Astrocyte of the spinal cord (primary cell): ENCODE measurements at places on chromosomes 5 and 9.

DNA sequence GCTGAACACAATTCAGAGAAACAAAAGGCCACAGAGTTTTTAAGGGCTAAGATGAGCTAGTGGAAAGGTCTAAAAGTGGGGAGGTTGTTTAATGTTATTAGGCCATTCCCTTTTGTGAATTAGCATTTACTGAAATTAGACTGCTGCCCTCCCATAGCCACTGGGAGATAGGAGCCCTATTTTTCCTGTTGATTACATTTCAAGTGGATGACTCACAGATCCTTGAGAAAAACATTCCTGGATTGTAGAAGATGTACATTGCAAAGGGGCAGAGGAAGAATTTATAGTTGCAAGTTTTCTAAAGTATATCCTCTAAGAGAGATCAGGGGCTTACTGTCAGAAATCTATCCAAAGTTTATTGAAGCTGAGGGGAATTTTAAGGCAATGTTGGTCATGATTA is 367.1 kb upstream of the IZUMO3 start:
- DNase-seq, result peak; percentile 1

DNA sequence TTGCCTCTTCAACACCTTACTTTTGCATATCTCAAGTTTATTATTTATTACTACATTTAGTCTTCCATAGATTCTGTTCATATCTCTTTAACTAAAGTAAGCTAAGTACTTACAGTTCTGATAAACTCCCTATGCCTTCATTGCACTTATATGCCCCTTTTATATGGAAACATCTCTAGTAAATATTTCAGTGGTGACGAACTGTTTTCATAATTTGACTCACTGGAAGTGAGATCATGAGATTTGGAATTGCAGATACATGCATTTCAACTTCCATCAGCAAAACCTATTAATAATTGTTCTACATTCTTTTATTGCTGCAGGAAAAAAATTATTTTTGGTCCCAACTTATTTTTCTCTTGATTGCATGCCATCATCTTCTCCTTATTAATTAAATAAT is 263.5 kb downstream of the CD180 start:
- DNase-seq, result peak; percentile 70

DNA sequence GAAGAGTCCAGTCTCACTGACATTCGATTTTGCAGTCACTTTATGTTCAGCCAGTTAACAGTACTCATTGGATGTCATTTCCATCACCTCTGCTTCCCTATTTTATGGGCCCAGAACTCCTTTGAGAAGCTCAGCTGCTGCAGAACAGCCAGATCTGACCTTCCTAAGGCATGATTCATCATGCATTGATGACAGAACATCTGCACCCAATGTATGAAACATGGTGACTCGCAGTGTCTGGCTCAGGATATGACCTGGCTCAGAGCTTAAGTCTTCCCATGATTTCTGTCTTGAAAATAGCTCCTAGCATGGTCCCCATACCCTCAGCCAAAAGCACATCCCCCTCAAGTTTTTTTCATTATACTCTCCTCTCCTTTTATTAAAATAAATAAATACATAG is 92.6 kb upstream of the TRIM32 start:
- peak; percentile 60 for DNase-seq

GRCh38 chr5:171478946-171479775 is 59.7 kb downstream of the FGF18 start:
- DNase-seq, result no peak

GRCh38 chr5:151250346-151251000 is 2.5 kb upstream of the GM2A start:
- DNase-seq, result no peak

DNA sequence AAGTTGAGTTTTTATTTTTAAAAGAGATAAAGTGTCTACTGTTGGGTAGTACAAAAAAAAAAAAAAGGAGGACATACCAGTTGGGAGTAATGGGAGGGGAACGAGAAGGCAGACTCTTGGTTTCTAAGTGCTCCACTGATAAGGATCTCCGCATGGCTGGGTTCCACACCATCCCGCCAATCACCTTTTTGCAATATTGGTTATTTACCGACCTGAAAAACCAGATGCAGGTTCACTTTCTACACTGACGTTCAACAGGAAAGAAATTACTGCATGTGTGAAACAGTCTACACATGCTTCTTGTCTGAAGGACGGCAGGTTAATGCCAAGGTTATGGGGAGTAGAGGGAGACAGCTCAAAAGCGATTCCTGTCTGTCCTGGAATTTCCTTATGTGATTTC is 75.5 kb downstream of the PTPN3 start:
- no peak for DNase-seq

- DNase-seq, result no peak
These were observed 65.1 kb downstream of the EFNA5 start for GRCh38 chr5:107605596-107606125.

DNA sequence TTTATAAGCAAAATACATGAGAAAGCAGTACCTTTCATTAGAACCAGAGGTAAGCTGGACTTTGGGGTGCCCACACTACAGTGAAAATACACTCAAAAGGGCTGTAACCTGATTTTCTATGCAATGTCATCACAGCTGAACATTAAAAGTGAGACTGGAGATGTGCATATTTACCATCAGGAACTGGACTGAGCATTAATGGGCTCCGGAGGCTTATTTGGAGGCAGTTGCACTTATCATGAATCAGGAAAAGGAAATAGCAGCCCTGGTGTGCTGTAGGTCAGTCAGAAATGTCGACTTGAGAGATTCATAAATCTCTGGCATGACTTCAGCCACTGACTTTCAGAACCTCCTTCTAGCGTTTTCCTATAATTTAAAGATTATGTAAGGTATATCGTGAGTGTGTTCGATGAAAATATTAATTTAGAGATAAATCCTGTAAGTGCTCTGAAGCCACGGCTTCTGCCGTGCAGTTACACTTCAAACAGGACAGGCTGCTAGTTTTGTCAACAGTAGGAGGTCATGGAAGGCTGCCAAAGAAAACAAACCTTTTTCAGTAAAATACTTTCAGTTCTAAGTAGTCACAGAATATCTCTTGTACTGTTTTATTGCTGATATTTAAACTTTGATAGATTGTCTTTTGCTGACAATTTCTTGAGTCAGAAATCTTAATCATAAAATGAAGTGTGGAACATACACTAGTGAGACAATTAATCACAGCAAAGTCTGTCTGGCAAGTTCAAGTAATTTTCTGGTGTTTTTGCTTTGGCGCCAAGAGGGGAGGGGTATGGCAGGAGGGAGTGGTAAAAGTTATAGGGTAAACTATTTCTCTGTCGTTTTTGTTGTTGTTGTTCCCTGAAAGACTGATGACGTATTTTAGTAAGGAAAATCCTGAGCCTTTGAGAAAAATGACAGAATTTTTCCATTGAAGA is 939.7 kb downstream of the NR2F1-AS1 start:
- peak; percentile 89 for DNase-seq

GRCh38 chr5:37850226-37850865 is 10.5 kb upstream of the GDNF start:
- DNase-seq, result no peak

DNA sequence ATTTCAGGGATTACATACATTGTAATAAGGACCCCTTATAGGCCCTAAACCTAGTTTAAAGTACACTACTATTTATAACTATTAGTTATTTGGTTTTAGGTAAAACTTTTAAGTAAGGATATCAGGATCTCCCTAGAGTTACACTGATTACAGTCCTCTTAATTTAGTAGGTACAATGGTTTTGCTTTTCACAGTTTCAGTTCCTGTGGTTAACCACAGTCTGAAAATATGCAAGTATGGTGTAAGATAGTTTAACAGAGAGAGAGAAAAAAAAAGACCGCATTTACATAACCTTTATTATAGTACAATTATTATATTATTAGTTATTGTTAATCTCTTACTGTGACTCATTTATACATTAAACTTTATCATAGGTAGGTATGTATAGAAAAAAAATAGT is 725.3 kb upstream of the PTPRD start:
- DNase-seq, result no peak

DNA sequence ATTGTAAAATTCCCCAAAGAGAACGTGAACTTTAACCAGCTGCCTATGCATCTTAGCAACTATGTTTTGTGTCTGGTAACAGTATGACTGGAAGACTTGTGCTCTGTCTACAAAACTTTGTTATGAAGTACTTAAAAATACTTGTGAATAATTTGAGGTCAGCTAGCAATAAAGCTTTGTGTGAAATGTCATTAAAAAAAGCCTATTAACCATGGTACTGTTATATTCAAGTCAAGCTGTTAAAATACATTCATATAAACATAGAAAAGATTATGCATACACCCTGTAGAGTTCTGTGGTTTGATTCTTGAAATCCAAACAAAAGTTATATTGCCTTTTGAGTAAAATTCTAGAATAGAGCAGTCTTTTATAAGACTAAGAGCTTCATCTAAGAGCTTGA is 60.1 kb downstream of the VCAN start:
- DNase-seq, result no peak

- no peak for DNase-seq
These were observed 399.4 kb upstream of the NUDT12 start for GRCh38 chr5:103962023-103962422.

DNA sequence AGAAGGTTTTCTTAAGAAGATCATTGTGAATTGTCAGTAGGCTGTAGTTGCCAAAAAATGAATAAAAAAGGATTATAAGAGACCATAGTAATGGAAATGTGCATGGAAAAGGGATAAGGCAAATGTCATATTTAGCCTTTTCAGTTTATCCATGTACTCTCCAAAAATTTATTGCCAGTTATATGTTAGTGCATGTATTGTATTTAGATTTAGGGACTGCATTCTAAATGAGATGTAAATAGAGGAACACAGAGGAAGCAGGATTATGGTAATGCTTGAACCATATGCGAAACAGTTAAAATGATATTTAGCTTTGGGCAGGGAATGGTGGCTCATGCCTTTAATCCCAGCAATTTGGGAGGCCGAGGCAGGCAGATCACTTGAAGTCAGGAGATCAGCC is 33.0 kb downstream of the DDX46 start:
- no peak for DNase-seq

GRCh38 chr9:84667571-84668195 is 1.8 kb upstream of the NTRK2 start:
- DNase-seq, result peak; percentile 43

- no peak for DNase-seq
These were observed 37.3 kb downstream of the ARHGAP26 start for GRCh38 chr5:142807372-142807911.

- DNase-seq, result peak; percentile 47
These were observed 1058.5 kb upstream of the DMAC1 start for GRCh38 chr9:8857926-8858595.

DNA sequence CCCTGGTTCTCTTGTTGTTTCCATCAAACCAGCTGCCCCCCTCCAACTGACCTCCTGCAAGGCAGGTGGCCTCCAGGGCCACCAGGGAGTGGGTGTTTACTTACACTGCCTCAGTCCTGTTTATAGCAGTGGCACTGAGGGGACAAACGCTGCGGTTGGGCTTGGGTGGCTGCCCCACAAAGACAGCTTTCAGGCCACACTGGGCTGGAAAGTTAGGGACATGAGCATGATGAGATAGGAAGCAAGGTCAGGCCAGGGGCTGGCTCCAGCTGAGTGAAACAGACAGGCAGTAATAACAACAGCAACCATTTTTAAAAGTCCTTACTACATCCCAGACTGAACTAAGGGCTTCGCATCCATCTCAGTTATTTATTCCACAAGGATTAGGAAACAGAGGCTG is 20.6 kb downstream of the BOD1 start:
- DNase-seq, result no peak

DNA sequence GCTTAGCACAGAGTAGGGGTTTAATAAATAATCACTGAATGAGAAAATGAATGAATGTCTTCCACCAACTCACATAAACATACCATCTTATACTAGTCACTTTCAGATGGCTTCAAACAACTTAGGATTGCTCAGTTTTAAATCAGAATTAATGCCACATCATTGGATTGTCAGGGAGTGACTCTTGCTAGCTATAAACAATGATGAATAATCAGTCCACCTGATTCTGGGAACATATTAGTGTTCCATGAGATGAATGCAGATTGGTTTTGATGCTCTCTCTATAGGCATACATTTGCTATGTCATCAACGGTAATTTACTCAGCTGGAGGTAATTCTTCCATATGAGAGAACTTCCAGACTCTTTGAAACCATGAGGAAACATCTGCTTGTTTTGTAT is 97.4 kb downstream of the CDH9 start:
- DNase-seq, result peak; percentile 35

DNA sequence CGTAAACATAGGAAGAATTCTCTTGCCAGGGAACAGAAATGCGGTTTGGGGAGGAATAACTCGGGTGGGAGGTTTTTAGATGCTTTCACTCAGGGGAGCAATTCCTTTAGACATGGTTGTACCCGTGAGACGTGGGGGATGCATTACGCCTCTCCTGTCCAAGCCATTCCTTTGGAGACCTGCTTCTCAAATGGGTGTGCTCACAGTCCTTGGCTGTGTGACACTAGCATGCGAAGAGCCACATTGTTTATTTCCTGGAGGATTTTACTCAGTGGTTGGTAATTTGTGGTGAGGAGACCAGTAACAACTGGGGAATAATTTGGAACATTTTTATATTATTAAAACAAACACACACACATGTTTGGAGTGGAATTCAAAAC is 18.5 kb downstream of the COL15A1 start:
- peak; percentile 14 for DNase-seq

- no peak for DNase-seq
These were observed 234.0 kb downstream of the IRX2 start for GRCh38 chr5:2517451-2517850.

GRCh38 chr5:159059722-159060121 is 40.0 kb downstream of the EBF1 start:
- DNase-seq, result no peak

DNA sequence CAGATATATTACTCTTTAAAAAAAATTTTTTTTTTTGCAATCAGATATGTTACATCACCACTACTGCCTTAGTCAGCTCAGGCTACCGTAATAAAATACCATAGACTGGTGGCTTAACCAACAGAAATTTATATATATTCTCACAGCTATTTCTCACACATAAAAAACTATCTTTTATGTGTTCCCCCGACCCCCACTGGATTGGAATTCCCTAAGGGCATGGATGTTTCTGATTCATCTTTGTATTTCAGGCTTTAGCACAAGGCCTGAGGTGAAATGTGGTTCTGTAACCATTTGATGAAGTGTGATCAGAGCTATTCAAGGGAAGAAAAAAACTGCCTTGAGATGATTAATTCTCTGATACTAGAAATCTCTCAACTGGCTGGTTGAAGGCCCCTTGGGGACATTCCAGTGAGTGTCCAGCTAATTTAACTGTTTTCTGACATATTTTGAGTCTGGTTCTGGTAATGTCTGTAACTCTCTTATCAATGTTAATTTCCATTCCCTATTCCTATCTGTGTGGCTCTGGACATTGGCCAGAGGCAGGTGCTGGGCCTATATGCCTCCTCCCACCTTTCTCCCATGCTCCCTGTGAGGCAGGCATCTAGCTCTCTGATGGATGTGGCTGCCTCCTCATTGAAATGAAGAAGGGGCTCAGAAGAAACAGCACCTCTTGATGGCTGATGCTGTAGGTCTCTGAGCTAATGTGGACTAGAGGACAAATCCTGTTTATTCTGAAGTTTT is 2.5 kb downstream of the CD14 start:
- DNase-seq, result no peak

DNA sequence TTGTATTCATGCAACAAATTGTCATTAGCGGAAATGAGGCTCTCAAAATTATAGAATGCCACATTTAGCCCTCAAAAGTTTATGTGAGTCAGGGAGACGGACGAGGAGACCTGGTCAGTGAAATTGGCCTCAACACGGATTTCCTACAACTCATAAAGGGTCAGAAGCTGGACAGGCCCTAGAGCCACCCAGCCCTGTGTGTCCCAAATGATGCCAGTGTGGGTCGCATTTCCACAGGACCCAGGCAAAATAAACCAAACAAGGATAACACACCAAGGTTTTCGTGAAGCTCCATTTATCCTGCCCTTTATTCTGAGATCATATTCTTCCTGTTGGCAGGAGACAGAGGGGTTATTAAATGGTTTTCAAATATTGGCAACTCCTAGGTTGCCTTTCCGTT is 72.0 kb upstream of the COL5A1 start:
- DNase-seq, result no peak
